ENCODE measurements at places on chromosomes 5 and 9. TPM values are rescaled to one million over a fixed set of nuclear protein-coding genes. Genes with fewer than 3 reads are reported as not detected.

- ATAC-seq, result no peak
Measured at GRCh38 chr5:134099939-134100282, 14.6 kb upstream of the TCF7 start.

GRCh38 chr5:169149317-169149716, 151.6 kb downstream of the SLIT3 start:
- no peak for ATAC-seq

GRCh38 chr9:113484258-113484730, 20.8 kb downstream of the RGS3 start:
- peak; percentile 60 for ATAC-seq

DNA sequence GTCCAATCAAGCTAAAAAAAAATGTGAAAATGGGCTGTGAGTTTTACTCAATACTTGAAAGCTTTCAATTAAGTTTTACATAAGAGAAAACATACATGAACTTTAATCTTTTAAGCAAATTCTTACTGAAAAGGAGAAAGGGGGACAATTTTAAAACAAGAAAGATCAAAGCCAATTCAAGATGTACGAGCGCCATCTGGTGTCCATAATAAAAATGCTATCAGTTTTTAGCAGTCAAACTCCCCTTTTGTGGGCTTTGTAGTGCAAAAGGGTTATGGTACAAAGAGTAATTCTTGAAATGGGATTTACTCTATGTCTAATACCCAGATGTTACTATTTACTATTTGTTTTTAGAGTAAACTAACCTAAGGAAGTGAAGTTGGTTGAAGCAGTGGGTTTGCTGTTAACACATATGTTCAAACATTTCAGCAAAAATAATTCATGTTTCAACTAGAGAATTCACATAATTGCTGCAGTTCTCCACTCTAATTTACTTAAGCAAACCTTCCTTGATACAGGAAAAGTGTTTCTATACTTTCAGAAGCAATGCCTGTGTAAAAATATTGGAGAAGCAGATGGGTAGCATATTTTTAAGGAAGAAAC, 228.2 kb upstream of the TYRP1 start:
- no peak for ATAC-seq

GRCh38 chr9:119020730-119021333, 348.4 kb downstream of the BRINP1 start:
- no peak for ATAC-seq

GRCh38 chr9:90801973-90802322, 329 bp downstream of the SYK start:
- ATAC-seq, result no peak

- no peak for ATAC-seq
Measured at GRCh38 chr9:110291921-110292557, 35.7 kb upstream of the TXN start.

- no peak for ATAC-seq
Measured at GRCh38 chr5:34538026-34538672, 118.0 kb upstream of the RAI14 start.

DNA sequence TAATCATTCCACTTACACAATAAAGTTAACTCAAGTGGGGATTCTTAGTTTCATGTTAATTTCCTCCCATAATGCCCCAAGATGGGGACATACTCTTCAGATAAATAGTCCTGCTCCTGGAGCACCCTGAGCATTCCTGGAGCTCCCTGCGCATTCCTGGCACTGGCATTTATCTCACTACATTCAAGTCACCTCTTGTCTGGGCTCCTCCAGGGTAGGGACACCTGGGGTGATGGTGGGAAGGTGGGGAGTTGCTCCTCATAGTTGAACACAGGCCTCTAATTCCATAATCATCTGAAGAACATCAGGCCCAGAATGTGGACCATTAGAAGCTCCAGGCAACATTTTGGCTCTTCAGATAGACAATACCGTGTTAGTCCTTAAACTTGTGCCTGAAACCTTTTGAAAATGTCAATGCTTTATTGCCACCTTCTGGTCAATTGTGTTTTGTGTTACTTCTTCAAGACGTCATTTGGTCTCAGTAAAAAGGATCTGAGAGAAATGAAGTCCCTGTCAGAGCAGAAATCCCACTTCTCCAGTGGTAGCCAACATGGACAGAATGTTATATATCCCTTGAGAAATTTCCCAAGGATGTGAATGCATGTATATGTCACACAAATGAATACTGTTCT, 14.2 kb upstream of the AGGF1 start:
- no peak for ATAC-seq

GRCh38 chr5:100790951-100791350, 112.1 kb downstream of the ST8SIA4 start:
- ATAC-seq, result no peak

DNA sequence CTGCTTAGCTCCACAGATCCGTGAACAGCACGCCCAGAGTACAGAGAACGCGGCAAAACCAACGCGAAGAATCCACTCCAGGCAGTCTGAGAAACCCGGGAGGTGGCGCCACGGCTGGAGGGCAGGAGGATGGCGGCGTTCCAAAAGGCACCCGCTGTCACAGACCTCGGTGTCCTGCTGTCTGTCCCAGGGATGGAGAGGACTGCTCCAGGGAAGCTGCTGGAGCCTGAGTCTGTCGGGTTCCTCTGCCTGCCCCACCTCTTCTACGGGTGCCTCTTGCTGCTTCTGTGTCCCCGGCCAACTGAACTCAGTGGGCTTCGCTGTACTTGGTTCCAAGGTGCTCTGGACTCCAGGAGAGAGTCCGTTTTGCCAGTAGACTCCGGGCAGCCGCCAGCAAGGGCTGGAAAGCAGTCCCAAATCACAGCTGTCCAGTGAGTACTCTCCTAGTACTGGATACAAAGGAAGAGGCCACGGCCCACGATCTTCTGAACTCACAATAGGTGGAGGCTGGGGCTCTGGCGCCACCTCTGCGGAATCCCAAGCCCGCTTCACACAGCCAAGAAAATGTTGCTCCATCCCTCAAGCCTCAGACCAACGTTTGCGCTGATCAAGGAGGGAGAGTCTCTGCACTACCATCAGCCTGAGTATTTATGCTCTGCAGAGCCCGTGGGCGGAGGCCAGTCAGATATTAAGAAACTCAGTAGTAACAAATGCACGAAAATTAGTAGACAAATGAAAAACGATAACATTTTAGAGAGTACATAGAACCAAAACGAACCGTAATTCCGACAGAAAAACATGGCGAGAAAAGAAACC, 440 bp downstream of the ANXA2R start:
- ATAC-seq, result peak; percentile 30

DNA sequence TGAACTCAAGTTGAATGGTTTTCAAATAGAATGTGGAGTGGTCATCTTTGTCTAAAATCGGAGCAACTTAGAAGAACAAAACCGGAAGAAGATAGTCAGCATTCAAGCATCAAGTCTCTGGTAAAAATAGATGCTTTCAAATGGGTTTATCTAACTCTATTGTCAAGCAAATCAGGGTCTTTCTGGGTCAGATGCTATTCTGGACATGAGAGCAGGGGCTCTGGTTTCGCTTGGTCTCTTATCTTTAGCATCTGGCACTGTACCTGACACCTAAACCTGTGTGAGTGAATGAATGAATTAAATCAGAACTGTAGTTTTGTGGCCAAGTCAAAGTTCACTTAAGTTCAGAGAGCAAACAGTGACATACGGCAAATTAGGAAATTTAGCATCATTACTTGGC, 173.5 kb downstream of the SLIT3 start:
- ATAC-seq, result no peak

GRCh38 chr5:1647580-1647979, 123.8 kb upstream of the LPCAT1 start:
- ATAC-seq, result no peak

DNA sequence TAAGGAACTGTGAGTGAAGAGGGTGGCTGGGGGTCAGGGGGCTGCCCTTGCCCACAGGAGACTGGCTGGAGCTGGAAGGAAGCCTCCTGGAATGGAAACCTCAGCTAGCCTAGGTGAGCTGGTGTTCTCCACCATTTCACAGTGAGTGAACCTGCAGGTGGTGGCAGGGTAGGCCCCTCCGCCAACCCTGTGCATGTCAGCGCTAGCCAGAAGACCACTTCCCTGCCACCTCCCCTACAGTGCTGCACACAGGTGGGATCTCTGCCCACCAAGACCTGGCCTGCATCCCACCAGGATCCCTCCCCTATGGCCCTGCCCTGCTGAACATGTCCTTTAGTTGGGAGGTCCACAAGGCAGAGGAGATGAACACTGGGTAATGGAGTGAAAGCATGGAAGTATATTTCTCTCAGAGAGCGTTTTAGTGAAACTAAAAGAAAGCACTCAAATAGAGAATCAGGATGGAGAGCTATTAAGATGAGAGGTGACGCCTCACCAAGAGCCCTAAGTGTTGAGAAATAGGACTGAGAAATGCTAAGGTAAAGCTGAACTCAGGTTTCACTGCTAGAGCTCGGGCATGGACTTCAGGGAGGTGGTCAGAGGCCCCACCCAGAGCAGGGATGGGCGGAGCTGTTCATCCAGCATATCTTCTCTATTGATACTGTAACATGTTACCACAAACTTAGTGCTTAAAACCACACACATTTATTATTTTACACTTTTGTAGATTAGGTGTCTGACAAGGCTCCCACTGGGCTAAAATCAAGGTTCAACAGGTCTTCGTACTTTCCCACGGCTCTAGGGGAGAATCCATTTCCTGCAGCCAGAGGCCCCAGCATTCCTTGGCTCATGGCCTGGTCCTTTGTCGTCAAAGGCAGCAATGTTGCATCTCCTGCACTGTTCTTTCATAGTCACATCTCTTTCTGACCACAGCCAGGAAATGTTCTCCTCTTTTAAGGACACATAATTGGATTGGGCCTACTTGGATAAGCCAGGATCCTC, 83.2 kb downstream of the DIRAS2 start:
- ATAC-seq, result no peak

DNA sequence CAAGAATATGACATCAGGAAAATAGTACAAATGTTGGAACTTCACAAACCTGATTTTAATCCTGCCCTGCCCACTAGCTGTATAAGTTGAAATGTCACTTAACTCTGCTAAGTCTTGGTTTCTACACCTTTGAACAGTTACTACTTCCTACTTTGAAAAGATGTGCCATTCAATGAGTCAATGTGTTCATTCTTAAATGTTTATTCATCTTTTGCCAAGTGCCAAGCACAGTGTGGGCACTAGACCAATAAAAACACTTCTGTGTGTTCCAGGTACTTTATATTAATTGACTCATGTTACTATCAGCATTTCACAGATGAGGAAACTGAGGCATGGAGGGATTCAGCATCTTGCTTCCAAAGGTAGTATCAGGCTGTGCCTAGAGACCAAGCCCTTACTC, 12.8 kb downstream of the PDCL start:
- no peak for ATAC-seq

- ATAC-seq, result no peak
Measured at GRCh38 chr5:158819095-158819494, 280.6 kb downstream of the EBF1 start.

- no peak for ATAC-seq
Measured at GRCh38 chr5:159657771-159658170, 258.5 kb upstream of the ADRA1B start.

GRCh38 chr9:110977259-110977709, 61.0 kb downstream of the LPAR1 start:
- peak; percentile 46 for ATAC-seq

GRCh38 chr5:61732369-61732768, 400.3 kb downstream of the ZSWIM6 start:
- ATAC-seq, result peak; percentile 46

DNA sequence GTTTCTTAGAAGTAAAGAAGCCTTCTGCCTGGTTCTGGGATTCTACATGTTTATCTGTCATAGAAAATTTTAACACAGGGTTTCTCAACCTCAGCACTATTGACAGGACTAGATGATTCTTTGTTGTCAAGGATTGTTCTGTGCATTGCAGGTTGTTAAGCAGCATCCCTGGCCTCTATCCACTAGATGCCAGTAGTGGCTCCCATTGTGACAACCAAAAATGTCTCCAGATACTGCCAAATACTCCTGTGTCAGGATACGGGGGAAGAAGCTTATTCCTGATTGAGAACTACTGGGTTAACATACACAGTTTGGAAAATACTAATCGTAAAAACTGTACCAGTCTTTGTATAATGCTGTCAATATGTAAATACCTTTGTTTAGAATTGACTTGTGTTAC, 167.1 kb downstream of the NIPBL start:
- ATAC-seq, result no peak

Gene S1PR3
- 193 TPM for total RNA-seq

Gene ENTPD8
- total RNA-seq, result not detected

Gene IRGM
- total RNA-seq, result not detected

Gene TAF11L10
- not detected for total RNA-seq

Gene F2RL1
- 0.50 TPM for total RNA-seq

Gene INSL4
- not detected for total RNA-seq

Gene DRD1
- not detected for total RNA-seq

Gene HK3
- 11.5 TPM for total RNA-seq

Gene ABO
- total RNA-seq, result 1.3 TPM

Gene TDRD7
- 16.8 TPM for total RNA-seq
